Activated naive CD8-positive, alpha-beta T cell treated with anti-CD3 and anti-CD28 coated beads for 36 hours (primary cell): ENCODE measurements at places on chromosomes 7 and 10. TPM values are rescaled to one million over a fixed set of nuclear protein-coding genes. Genes with fewer than 3 reads are reported as not detected.

DNA sequence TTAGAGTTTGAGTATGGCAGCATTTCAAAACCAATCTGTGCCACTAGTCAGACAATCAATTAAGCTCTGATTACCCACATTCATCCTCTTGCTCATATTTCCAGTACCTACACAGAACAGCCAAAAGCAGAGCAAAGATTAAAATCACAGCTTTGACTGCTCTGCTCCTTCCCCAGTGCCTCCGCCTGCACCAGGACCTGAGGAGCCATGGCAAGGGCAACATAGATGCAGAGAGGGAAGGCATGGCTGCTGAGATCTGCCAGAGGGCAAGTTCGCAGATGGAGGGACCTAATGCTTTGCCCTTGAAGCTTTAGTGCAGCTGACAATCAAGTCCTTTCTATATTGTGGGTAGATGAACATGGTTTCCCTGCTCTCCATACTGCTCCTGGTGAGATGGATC lies 148.1 kb downstream of the HTR7 start:
- H3K27me3 ChIP-seq: peaks cover 4% of the 10 kb centered on the region
- H3K36me3 ChIP-seq: no peaks in the 10 kb centered on the region
- no peak overlapping the region for H3K27ac ChIP-seq
- H3K4me1 ChIP-seq: no peaks in the 10 kb centered on the region

GRCh38 chr7:28078036-28078901 lies 102.3 kb downstream of the JAZF1 start:
- H3K27ac ChIP-seq: no peak overlapping the region
- peaks cover 6% of the 10 kb centered on the region for H3K4me1 ChIP-seq
- H3K27me3 ChIP-seq: peaks cover 20% of the 10 kb centered on the region
- H3K4me3 ChIP-seq: no peak overlapping the region
- DNase-seq: peak; percentile 33
- H3K36me3 ChIP-seq: no peaks in the 10 kb centered on the region

DNA sequence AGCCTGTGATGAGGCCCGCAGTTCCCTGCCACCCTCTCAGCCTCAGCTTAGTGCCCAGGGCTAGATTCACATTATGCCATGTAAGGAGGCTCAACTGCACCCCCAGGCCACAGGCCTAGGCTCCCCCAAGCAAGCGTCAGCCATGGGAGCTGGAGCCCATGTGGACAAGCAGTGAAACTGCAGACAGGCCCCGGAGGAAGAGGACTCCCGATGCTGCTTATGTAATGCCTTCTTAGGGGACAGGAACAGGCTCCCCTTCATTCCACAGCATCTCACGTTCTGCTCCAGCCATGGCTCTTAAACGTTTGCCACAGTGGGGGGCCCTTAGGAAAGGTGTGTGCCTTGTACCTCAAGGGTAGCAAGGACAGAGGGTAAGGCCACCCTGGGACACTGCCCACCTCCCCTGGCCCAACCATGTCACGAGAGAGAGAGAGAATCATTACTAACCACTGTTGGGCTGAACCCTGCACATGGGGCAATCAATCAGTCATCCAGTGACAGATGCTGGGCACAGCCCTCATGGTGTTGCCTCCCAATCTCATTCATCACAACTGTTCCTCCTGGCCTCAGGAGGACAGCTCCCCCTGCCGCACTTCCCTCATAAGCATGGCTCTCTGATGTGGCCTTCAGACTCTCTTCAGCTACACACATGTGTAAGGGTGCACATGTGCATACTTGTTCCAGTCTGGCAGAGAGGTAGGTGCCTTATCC lies 263.0 kb downstream of the GRID1 start:
- no peaks in the 10 kb centered on the region for H3K27me3 ChIP-seq
- no peak overlapping the region for H3K27ac ChIP-seq
- no peaks in the 10 kb centered on the region for H3K4me1 ChIP-seq
- H3K36me3 ChIP-seq: no peaks in the 10 kb centered on the region

GRCh38 chr10:16952610-16953009 lies 135.4 kb upstream of the RSU1 start:
- H3K27me3 ChIP-seq: no peaks in the 10 kb centered on the region
- H3K27ac ChIP-seq: no peak overlapping the region
- no peak overlapping the region for H3K4me3 ChIP-seq
- peaks cover 13% of the 10 kb centered on the region for H3K4me1 ChIP-seq
- DNase-seq: no peak

GRCh38 chr7:24910551-24911212 lies 69.3 kb downstream of the OSBPL3 start:
- peak overlapping the region; percentile 88 for H3K27ac ChIP-seq
- peaks cover 52% of the 10 kb centered on the region for H3K4me1 ChIP-seq
- H3K36me3 ChIP-seq: peaks cover 21% of the 10 kb centered on the region
- H3K27me3 ChIP-seq: no peaks in the 10 kb centered on the region
- H3K4me3 ChIP-seq: peak overlapping the region; percentile 45
- no peak for DNase-seq

TMEM139 gene
- 2.7 TPM for total RNA-seq

LRMDA gene
- total RNA-seq: not detected

DNA sequence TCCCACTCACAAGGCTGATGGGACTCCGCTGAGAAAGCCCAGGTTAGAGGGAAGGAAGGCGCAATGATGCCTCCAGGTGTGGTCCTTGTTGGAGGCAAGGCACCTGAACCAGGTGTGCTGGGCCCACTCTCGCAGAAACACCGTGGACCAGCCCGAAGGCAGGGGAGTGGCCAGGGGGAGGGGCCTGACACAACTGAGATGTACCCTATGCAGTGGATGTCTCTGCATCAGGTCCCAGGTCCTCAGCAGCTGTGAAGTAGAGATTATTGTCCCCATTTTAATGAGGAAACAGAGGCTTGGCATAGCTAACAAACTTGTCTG lies 32.0 kb downstream of the GBX1 start:
- no peak overlapping the region for H3K27ac ChIP-seq
- no peaks in the 10 kb centered on the region for H3K27me3 ChIP-seq
- no peaks in the 10 kb centered on the region for H3K36me3 ChIP-seq
- no peak for DNase-seq

DNA sequence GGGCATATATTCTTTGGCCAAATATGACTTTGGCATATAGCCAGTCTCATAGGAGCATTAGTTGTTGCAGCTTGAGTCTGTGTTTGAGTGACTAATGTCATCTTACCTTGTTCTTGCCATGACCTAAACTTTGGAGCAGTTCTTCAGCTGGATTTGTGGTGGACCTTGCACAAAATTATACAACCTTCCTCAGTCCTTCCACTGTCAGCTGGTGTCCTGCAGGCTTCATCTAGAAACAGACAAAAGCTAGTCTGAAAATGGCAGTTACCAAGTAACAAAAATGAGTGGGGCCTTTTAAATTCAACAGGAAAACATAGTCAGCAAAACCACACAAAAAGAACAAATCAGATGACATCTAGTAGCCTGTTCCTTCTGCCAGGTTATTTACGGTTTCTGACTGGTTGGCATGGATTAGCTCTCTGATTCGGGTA lies 59.5 kb upstream of the HECTD2 start:
- H3K36me3 ChIP-seq: no peaks in the 10 kb centered on the region
- peaks cover 3% of the 10 kb centered on the region for H3K4me1 ChIP-seq
- H3K4me3 ChIP-seq: no peak overlapping the region

DNA sequence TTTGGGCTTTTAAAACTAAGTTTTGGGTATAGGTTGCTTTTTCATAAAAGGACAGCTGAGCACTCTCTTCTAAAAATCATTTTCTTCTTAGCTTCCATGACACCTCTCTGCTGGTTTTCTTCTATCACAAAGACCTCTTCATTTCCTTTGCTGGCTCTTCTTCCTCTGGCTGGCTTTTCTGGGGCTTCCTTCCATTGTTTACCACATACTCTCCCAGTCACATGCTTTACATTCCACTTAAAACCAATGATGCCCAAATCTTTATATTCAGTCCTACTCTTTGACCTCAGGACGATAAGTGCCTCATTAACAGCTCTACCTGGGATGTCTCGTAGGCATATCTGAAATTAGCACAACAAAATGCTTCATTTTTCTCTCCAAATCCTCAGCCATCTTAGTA lies 26.8 kb downstream of the FAM133B start:
- no peaks in the 10 kb centered on the region for H3K4me1 ChIP-seq
- H3K4me3 ChIP-seq: no peak overlapping the region
- H3K27ac ChIP-seq: peak overlapping the region; percentile 35
- no peak for DNase-seq
- no peaks in the 10 kb centered on the region for H3K27me3 ChIP-seq

- no peak overlapping the region for H3K4me3 ChIP-seq
- no peaks in the 10 kb centered on the region for H3K4me1 ChIP-seq
- H3K27ac ChIP-seq: no peak overlapping the region
- DNase-seq: no peak
Observed at GRCh38 chr7:108627476-108628051, 57.9 kb downstream of the DNAJB9 start.

WDFY4 gene
- total RNA-seq: 0.93 TPM

GRCh38 chr10:8554574-8554973 lies 500.1 kb downstream of the GATA3 start:
- H3K27ac ChIP-seq: no peak overlapping the region
- H3K36me3 ChIP-seq: no peaks in the 10 kb centered on the region
- no peaks in the 10 kb centered on the region for H3K4me1 ChIP-seq

NODAL gene
- not detected for total RNA-seq

SPAM1 gene
- total RNA-seq: not detected

GRCh38 chr10:58955615-58956014 lies 220.8 kb upstream of the PHYHIPL start:
- no peaks in the 10 kb centered on the region for H3K4me1 ChIP-seq
- no peaks in the 10 kb centered on the region for H3K36me3 ChIP-seq
- peaks cover 8% of the 10 kb centered on the region for H3K27me3 ChIP-seq

DNA sequence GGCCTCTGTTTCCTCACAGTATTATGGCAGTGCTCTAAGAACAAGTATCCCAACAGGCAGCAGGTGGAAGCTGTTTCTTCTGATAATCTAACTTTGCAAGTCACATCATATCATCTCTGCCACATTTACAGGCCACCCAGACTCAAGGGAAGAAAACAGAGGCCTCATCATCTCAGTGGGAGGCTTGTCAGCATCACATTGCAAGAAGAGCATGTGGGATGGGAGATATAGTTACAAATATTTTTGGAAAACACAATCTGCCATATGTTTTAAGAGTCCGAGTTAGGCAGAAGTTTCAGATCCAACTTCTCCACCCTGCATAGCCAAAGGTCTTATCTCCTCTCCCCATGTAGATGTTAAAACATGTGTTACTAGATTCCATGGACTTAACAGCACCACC lies 130.4 kb upstream of the PDE1C start:
- no peak for DNase-seq
- H3K4me1 ChIP-seq: no peaks in the 10 kb centered on the region
- H3K27ac ChIP-seq: no peak overlapping the region

DNA sequence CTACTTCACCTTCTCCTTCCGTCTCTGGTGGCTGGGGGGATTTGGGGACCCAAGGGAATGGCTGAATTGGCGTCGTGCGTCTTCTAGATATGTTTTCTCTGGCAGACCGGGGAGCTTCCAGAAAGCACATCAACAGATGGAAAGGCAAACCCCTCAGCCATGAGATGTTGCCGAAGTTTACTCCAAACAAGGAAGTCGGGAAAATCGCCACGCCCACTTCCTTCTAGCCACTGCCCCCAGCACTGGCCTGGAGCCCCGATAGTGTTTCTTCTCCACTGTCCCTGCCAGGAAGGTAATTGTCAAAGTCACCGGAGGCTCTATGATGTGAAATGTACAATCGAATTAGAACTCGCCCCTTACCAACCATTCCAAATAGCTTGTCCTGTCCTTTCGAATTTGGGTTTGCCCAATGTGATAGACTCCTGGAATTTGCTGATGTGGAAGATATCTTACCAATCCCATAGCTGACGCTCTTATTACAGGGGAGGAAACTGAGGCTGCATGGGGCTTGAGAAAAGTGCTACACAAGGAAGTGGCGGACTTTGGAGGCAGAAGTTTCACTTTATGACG lies 191.0 kb downstream of the LSM5 start:
- H3K4me1 ChIP-seq: peaks cover 3% of the 10 kb centered on the region
- no peak for DNase-seq
- no peak overlapping the region for H3K27ac ChIP-seq
- no peak overlapping the region for H3K4me3 ChIP-seq

GRCh38 chr10:94412449-94412848 lies 10.1 kb downstream of the TBC1D12 start:
- no peaks in the 10 kb centered on the region for H3K36me3 ChIP-seq
- H3K4me1 ChIP-seq: no peaks in the 10 kb centered on the region
- no peak for DNase-seq
- H3K4me3 ChIP-seq: no peak overlapping the region
- peaks cover 47% of the 10 kb centered on the region for H3K27me3 ChIP-seq
- H3K27ac ChIP-seq: no peak overlapping the region

GRCh38 chr10:128877141-128877540 lies 589.9 kb upstream of the MGMT start:
- H3K4me3 ChIP-seq: no peak overlapping the region
- H3K4me1 ChIP-seq: no peaks in the 10 kb centered on the region
- DNase-seq: no peak
- no peak overlapping the region for H3K27ac ChIP-seq

CHAT gene
- total RNA-seq: not detected
